Colonic mucosa (tissue), 4 donors: ENCODE measurements at places on chromosomes 3 and 15.

GRCh38 chr15:70474471-70475406 is 288.6 kb downstream of the UACA start:
- peak; percentile 27 for DNase-seq
- no peak overlapping the region for H3K4me3 ChIP-seq
- H3K27ac ChIP-seq = peak overlapping the region; percentile 42
- H3K4me1 ChIP-seq = no peaks in the 10 kb centered on the region
- no peaks in the 10 kb centered on the region for H3K27me3 ChIP-seq

- no peaks in the 10 kb centered on the region for H3K4me1 ChIP-seq
- DNase-seq = no peak
- H3K27me3 ChIP-seq = no peaks in the 10 kb centered on the region
- no peak overlapping the region for H3K27ac ChIP-seq
- no peaks in the 10 kb centered on the region for H3K36me3 ChIP-seq
- no peak overlapping the region for H3K4me3 ChIP-seq
These were observed 853.8 kb downstream of the IGSF11 start for GRCh38 chr3:118180853-118181252.

GRCh38 chr3:56415652-56416051 is 52.6 kb downstream of the ERC2 start:
- no peak overlapping the region for H3K27ac ChIP-seq
- no peaks in the 10 kb centered on the region for H3K36me3 ChIP-seq
- DNase-seq = no peak
- H3K4me3 ChIP-seq = no peak overlapping the region
- H3K27me3 ChIP-seq = no peaks in the 10 kb centered on the region

DNA sequence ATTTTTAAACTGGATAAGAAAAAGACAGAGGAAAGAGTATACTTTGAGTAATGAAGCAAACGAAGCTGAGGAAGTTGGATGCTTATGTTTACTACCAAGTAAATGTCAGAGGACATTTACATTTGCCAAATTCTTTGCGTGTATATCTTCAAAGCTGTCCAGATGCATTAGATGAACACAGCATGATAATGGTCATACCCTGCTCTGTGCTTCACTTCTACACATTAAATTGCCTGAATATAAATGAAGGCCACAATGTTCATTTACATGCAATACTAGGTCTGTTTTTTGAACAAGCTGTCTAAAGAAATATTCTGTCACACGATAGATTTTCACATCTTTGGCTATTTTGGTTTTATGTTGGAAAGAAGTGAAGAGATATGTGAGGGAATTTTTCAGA is 405.8 kb upstream of the ADAMTS9 start:
- no peaks in the 10 kb centered on the region for H3K4me1 ChIP-seq
- H3K4me3 ChIP-seq = no peak overlapping the region
- no peak for DNase-seq

GRCh38 chr15:58556541-58556940 is 124.8 kb downstream of the LIPC start:
- H3K36me3 ChIP-seq = no peaks in the 10 kb centered on the region
- no peak overlapping the region for H3K4me3 ChIP-seq

DNA sequence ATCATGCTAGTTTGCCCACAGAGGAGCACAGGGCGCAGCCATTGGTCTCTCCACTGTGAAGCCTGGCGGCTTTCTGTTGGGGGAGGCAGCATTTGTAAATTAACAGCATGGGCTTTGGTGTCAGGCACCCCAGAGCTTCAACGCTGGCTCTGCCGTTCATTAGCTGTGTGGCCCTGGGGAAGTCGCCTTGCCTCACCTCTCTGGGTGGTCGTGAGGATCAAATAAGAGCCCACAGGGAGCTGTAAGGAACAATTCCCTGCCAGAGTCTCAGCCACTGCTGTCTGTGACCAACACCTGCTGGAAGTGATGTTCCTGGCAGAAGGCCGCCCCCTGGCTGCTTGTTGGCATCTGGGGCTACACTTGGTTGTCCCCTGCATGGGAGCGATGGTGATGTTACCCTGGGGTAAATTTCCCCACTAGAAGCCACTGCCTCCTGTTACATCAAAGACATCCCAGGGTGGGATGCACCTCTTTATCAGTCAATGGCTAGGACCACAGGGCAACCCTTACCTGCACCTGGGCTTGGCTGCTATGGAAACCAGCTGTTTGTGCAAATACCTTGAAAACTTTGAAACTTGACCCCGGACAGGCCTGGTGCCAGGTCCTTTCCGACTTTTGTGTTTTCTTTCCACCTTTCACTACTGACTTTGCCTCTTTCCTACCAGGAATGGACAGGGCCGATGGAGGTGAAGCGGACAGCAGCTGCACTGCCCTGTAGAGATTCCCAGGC is 36.9 kb downstream of the DNASE1L3 start:
- peak; percentile 68 for DNase-seq
- no peak overlapping the region for H3K4me3 ChIP-seq
- H3K36me3 ChIP-seq = peaks cover 16% of the 10 kb centered on the region
- peaks cover 40% of the 10 kb centered on the region for H3K4me1 ChIP-seq
- H3K27me3 ChIP-seq = no peaks in the 10 kb centered on the region
- peak overlapping the region; percentile 68 for H3K27ac ChIP-seq

- H3K27ac ChIP-seq = no peak overlapping the region
- no peaks in the 10 kb centered on the region for H3K27me3 ChIP-seq
- H3K36me3 ChIP-seq = no peaks in the 10 kb centered on the region
- DNase-seq = no peak
These were observed 105.5 kb downstream of the NLGN1 start for GRCh38 chr3:173502983-173503568.

DNA sequence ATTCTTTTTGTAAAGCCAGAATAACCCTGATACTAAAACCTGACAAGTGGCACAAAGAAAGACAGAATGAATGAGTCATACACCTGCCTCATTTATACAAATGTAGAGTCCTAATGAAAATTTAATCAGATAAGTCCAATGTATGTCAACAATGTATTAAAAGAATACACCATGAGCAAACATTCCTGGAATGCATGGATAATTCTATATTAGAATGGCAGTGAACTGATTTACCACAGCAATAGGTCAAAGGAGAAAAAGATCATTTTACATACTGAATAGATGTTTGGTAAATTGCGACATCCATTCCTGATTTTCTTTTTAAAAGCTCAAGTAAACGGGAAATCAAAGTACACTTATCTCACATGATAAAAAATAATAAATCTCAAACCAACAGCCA is 11.2 kb upstream of the LOXL1 start:
- H3K4me1 ChIP-seq = no peaks in the 10 kb centered on the region
- no peak overlapping the region for H3K27ac ChIP-seq
- DNase-seq = no peak
- no peaks in the 10 kb centered on the region for H3K36me3 ChIP-seq
- no peak overlapping the region for H3K4me3 ChIP-seq

GRCh38 chr3:59660376-59660775 is 610.6 kb upstream of the CFAP20DC start:
- no peaks in the 10 kb centered on the region for H3K4me1 ChIP-seq
- no peaks in the 10 kb centered on the region for H3K27me3 ChIP-seq
- DNase-seq = no peak
- no peak overlapping the region for H3K27ac ChIP-seq
- H3K4me3 ChIP-seq = no peak overlapping the region
- no peaks in the 10 kb centered on the region for H3K36me3 ChIP-seq

GRCh38 chr15:40790718-40791117 is 16.2 kb upstream of the ZFYVE19 start:
- H3K27ac ChIP-seq = no peak overlapping the region
- no peak for DNase-seq
- no peaks in the 10 kb centered on the region for H3K27me3 ChIP-seq
- no peaks in the 10 kb centered on the region for H3K36me3 ChIP-seq

GRCh38 chr15:52683580-52683979 is 4.4 kb upstream of the ATOSA start:
- DNase-seq = no peak
- H3K4me1 ChIP-seq = no peaks in the 10 kb centered on the region
- H3K27ac ChIP-seq = peak overlapping the region; percentile 8
- H3K27me3 ChIP-seq = no peaks in the 10 kb centered on the region

- H3K27me3 ChIP-seq = no peaks in the 10 kb centered on the region
- H3K27ac ChIP-seq = no peak overlapping the region
- no peaks in the 10 kb centered on the region for H3K4me1 ChIP-seq
- no peaks in the 10 kb centered on the region for H3K36me3 ChIP-seq
These were observed 81.5 kb downstream of the CPN2 start for GRCh38 chr3:194269610-194270145.

DNA sequence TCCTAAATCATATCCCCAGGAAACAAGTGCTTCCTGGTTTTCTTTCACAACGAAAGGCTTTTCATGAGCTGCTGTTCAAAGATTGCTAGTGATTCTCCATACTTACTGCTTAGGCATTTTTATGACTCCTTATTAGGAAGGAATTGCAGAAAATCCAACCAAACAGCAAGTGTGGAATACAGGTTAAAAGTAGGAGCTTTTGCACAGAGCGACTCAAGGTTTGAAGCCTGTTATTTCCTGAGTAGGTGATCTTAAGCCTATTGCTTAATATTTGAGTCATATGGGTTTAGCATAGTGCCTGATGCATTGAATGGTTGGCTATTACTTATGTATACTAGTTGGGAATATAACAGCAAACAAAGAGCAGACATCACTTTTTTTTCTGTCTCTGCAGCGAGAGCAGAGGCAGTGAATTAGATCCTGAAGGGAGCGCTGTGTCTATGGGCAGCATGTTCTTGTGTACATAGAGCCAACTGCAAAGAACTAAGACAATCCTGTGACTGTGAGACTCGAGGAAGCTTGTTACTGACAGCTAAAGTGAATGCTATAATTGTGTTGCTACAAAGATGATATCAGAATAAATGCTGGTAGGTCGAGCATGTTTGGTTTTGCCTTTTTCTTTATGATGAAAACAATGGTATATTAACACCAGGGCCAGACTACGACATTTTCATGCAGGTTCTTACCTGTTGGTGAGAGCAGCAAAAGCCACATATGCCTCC is 6.3 kb downstream of the TM4SF1 start:
- no peak overlapping the region for H3K4me3 ChIP-seq
- H3K27me3 ChIP-seq = no peaks in the 10 kb centered on the region
- peak overlapping the region; percentile 71 for H3K27ac ChIP-seq
- H3K4me1 ChIP-seq = peaks cover 11% of the 10 kb centered on the region
- no peak for DNase-seq
- H3K36me3 ChIP-seq = no peaks in the 10 kb centered on the region

- no peak overlapping the region for H3K27ac ChIP-seq
- no peaks in the 10 kb centered on the region for H3K4me1 ChIP-seq
These were observed 605.5 kb upstream of the KCNMB2 start for GRCh38 chr3:177930771-177931170.

GRCh38 chr3:145557405-145557804 is 603.6 kb downstream of the PLOD2 start:
- H3K27ac ChIP-seq = no peak overlapping the region
- no peak for DNase-seq
- no peaks in the 10 kb centered on the region for H3K36me3 ChIP-seq
- H3K4me1 ChIP-seq = no peaks in the 10 kb centered on the region

DNA sequence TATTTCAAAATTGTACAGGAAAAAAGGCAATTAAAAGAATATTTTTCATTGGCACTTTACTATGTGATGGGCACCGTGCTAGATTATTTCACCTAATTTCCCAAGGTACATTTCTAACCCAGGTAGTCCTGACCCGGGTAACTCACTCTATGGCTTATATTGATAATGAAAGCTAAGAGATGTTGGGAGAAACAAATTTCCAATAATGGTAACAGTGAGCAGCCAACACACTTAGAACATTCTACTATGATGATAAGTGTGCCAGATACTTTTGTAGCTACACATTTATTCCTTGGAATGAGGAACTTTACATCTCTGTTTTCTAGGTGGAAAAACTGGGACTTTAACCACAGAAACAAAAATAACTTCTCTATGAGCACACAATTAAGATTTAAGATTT is 7.5 kb downstream of the CCNL1 start:
- no peak for DNase-seq
- peaks cover 49% of the 10 kb centered on the region for H3K36me3 ChIP-seq
- no peak overlapping the region for H3K4me3 ChIP-seq
- peaks cover 14% of the 10 kb centered on the region for H3K4me1 ChIP-seq
- H3K27ac ChIP-seq = no peak overlapping the region
- no peaks in the 10 kb centered on the region for H3K27me3 ChIP-seq

- no peaks in the 10 kb centered on the region for H3K27me3 ChIP-seq
- H3K36me3 ChIP-seq = no peaks in the 10 kb centered on the region
- H3K4me3 ChIP-seq = no peak within 1 kb of the TSS
- H3K27ac ChIP-seq = no peak within 1 kb of the TSS
These were observed at the start of gene TMEM212 for GRCh38 chr3:171842864-171843518. TMEM212 (plus strand) TSS chr3:171843349; CDS start chr3:171843384, 35 bp downstream.

DNA sequence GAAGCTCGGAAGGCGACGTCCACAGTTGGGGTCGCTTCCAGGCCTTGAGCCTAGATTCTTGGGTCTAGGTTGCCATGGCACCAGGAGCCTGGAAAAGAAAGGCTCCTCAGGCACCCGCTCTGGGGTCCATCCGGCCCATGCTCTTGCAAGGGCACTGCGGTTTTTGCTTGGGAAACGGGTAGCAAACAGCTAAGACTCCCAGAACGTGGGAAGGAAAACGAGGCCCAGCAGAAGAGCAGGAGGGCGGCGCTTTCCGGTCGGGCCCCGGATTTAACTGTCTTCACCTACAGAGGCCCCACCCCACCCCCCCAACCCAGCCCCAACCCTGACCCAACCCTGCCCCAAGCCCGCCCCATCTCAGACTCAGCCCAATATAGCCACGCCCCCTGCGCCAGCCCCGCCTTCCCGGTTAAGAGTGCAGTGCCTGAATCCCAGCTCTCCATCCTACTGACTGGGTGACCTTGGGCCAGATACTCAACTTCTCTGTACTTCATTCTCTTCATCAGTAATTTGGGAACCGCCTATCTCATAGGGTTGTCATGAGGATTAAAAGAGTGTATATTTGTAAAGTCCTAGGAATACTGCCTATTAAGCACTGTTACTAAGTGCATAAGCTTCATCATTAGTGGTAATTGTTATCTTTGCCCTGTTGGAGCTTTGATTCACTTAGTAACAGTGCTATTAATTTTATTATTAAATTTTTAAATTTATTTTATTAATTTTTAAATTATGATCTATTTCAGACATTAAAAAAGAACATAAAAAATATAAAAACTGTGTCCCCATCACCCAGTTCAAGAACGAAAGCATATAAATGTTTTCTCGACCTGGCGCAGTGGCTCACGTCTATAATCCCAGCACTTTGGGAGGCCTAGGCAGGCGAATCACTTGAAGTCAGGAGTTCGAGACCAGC is 28.4 kb upstream of the SMAD6 start:
- H3K36me3 ChIP-seq = no peaks in the 10 kb centered on the region
- peak; percentile 88 for DNase-seq
- no peak overlapping the region for H3K4me3 ChIP-seq

- no peak overlapping the region for H3K4me3 ChIP-seq
- H3K27me3 ChIP-seq = no peaks in the 10 kb centered on the region
These were observed 159.8 kb downstream of the B3GALNT1 start for GRCh38 chr3:160945336-160945735.

GRCh38 chr3:37715358-37715757 is 146.3 kb upstream of the CTDSPL start:
- DNase-seq = no peak
- no peaks in the 10 kb centered on the region for H3K27me3 ChIP-seq
- no peak overlapping the region for H3K4me3 ChIP-seq
- no peak overlapping the region for H3K27ac ChIP-seq
- no peaks in the 10 kb centered on the region for H3K36me3 ChIP-seq

- DNase-seq = no peak
- no peaks in the 10 kb centered on the region for H3K4me1 ChIP-seq
- no peaks in the 10 kb centered on the region for H3K36me3 ChIP-seq
- no peak overlapping the region for H3K27ac ChIP-seq
These were observed 8.3 kb upstream of the TASOR start for GRCh38 chr3:56691165-56692000.

GRCh38 chr3:42013691-42014457 is 52.0 kb upstream of the ULK4 start:
- peak overlapping the region; percentile 71 for H3K27ac ChIP-seq
- H3K36me3 ChIP-seq = no peaks in the 10 kb centered on the region
- peaks cover 8% of the 10 kb centered on the region for H3K4me1 ChIP-seq
- H3K27me3 ChIP-seq = no peaks in the 10 kb centered on the region
- peak overlapping the region; percentile 83 for H3K4me3 ChIP-seq
